ENCODE measurements at places on chromosomes 5 and 9.
A peak's percentile ranks its signal among the peaks of the same experiment; 100 is the strongest.

DNA sequence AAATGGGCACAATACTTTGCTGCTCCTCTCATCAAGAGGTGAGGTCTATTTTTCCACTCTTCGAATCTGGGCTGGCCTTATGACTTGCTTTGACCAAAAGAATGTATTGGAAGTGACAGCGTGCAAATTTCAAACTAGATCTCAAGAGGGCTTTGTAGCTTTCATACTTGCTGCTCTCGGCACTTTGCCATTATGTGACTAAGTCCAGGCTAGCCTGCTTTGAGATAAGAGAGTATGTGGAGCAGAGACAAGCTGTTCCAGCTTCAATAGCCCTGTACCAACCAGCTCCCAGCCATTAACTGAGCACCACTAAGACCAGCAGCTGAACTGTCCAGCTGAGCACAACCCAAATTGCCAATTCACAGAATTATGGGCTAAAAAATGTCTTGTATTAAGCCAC, 124.6 kb downstream of the ACER2 start:
- H3K4me1 ChIP-seq = no peaks in the 10 kb centered on the region
- H3K4me3 ChIP-seq = no peak overlapping the region
- no peak overlapping the region for H3K27ac ChIP-seq
- no peak for DNase-seq

DNA sequence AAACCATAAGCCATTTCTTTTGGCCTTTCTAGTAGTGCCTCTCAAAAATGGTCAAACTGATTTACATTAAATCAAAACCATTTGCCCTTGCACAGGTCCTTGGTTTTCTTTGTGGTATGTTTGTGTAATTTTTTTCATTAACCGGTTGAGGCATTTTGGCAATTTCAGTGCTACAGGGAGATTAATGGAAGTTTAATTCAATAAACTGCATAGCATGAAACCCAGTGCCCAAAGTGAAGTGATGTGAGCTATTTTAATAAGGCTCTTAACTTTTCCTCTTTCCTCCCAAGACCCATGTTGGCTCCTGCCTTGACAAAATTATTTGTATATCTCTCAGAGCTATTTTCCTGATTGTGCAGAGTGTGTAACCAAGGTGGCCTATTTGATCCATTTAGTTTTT, 326.2 kb upstream of the SEMA6A start:
- no peak overlapping the region for H3K4me3 ChIP-seq
- H3K4me1 ChIP-seq = no peaks in the 10 kb centered on the region
- no peak for DNase-seq
- no peaks in the 10 kb centered on the region for H3K27me3 ChIP-seq
- no peaks in the 10 kb centered on the region for H3K36me3 ChIP-seq

DNA sequence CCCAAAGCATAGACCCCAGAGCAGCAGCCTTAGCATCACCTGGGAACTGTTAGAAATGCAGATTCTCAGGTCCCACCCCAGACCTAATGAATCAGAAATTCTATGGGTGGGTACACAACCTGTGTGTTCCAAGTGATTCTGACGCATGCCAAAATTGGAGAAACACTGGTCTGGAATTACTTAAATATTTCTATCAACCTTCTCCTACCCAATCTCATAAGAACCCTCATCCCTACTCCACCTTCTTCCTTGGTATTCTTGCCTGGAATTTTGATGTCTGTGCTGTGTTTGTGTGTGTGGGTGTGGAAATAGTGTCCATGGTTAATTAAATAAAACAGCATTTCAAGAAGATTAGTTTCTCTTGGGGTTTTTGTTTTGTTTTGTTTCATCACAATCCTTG, 111.8 kb downstream of the CEMIP2 start:
- peaks cover 33% of the 10 kb centered on the region for H3K4me1 ChIP-seq
- H3K27ac ChIP-seq = no peak overlapping the region
- DNase-seq = no peak

GRCh38 chr5:113056988-113057387, 80.4 kb downstream of the DCP2 start:
- no peaks in the 10 kb centered on the region for H3K27me3 ChIP-seq
- H3K4me3 ChIP-seq = no peak overlapping the region
- no peaks in the 10 kb centered on the region for H3K36me3 ChIP-seq
- peaks cover 6% of the 10 kb centered on the region for H3K4me1 ChIP-seq
- H3K27ac ChIP-seq = no peak overlapping the region

- no peak overlapping the region for H3K27ac ChIP-seq
- no peaks in the 10 kb centered on the region for H3K36me3 ChIP-seq
- DNase-seq = no peak
- H3K4me3 ChIP-seq = no peak overlapping the region
- H3K4me1 ChIP-seq = no peaks in the 10 kb centered on the region
These were observed 121.9 kb upstream of the CXCL14 start for GRCh38 chr5:135700731-135701130.

DNA sequence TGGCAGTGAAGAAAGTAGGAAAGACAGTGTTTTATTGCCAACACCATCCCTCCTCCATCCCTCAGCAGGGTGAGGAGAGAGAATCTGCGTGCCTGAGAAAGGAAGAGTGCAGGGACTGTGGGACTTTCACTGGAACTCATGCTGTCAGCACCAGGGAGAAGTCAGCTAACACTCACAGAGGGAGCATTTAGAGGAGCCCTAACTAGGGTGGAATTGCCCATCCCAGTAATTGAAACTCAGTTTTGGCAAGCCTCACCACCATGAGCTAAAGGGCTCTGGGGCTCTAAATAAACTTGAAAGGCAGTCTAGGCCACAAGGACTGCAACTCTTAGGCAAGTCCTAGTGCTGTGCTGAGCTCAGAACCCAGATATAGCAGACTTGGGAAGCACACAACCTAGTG, 622.3 kb downstream of the SEMA5A start:
- no peaks in the 10 kb centered on the region for H3K27me3 ChIP-seq
- H3K36me3 ChIP-seq = peaks cover 16% of the 10 kb centered on the region
- H3K4me3 ChIP-seq = no peak overlapping the region
- no peak for DNase-seq

DNA sequence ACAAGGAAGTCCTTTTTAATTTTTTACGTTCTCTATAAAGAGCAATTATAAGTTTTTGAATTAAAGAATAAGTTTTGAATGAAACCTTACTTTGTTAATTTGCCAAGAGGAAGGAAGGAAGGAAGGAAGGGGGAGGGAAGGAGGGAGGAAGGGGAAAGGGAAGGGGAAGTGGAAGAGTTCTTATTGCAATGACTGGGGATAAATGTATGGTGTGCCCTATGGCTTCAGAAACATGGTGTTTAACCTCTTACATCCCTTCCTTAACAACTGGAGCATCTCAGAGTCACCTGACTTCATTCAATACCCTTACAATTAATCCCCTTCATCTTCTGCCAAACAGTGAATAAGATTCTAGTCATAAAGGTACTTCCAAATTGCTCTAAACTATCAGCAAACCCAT, 16.0 kb downstream of the CEMIP2 start:
- peaks cover 9% of the 10 kb centered on the region for H3K36me3 ChIP-seq
- peaks cover 44% of the 10 kb centered on the region for H3K4me1 ChIP-seq
- no peak for DNase-seq
- no peak overlapping the region for H3K4me3 ChIP-seq

GRCh38 chr5:1799110-1799601, 481 bp downstream of the MRPL36 start:
- peaks cover 15% of the 10 kb centered on the region for H3K36me3 ChIP-seq
- peak overlapping the region; percentile 99 for H3K4me3 ChIP-seq
- H3K27me3 ChIP-seq = no peaks in the 10 kb centered on the region
- peak overlapping the region; percentile 83 for H3K27ac ChIP-seq
- peaks cover 48% of the 10 kb centered on the region for H3K4me1 ChIP-seq

- H3K36me3 ChIP-seq = no peaks in the 10 kb centered on the region
- peak within 1 kb of the TSS; percentile 90 for H3K4me3 ChIP-seq
- peaks cover 33% of the 10 kb centered on the region for H3K4me1 ChIP-seq
- peak; percentile 96 for DNase-seq
- H3K27me3 ChIP-seq = no peaks in the 10 kb centered on the region
These were observed at the start of gene SPAG8 for GRCh38 chr9:35812025-35812602. Gene SPAG8 (minus strand): TSS chr9:35812262. CDS start chr9:35812147, 115 bp downstream.

GRCh38 chr5:75668977-75669689, 48.1 kb downstream of the POC5 start:
- H3K36me3 ChIP-seq = peaks cover 7% of the 10 kb centered on the region
- DNase-seq = peak; percentile 82
- peak overlapping the region; percentile 93 for H3K27ac ChIP-seq
- peak overlapping the region; percentile 93 for H3K4me3 ChIP-seq

- no peaks in the 10 kb centered on the region for H3K27me3 ChIP-seq
- H3K27ac ChIP-seq = peak overlapping the region; percentile 96
- peak overlapping the region; percentile 77 for H3K4me3 ChIP-seq
- peak; percentile 88 for DNase-seq
- H3K36me3 ChIP-seq = peaks cover 6% of the 10 kb centered on the region
- H3K4me1 ChIP-seq = peaks cover 56% of the 10 kb centered on the region
These were observed 14.8 kb upstream of the CEMIP2 start for GRCh38 chr9:71783120-71783523.

DNA sequence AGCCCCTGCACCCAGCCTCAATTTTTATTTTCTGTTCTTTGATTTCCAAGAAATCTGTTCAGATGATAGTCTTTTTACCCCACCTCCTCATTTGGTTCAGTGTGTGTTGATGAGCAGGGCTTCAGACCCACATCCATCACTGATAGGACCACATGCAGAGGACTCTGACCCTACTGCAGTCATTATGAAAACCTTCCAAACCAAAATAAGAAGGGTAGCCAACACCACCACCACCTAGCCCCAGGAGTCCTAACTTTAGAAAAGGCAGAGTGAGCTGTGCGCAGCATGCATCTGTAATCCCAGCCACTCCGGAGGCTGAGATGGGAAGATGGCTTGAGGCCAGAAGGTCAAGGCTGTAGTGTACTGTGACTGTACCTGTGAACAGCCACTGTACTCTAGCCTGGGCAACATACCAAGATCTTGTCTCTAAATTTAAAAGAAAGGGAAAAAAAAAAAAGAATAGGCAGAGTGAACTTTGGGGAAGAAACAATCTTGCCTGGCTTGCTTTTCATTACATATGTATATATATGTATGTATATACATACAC, 13.0 kb downstream of the CDKN2AIPNL start:
- no peak overlapping the region for H3K27ac ChIP-seq
- H3K27me3 ChIP-seq = no peaks in the 10 kb centered on the region
- no peak overlapping the region for H3K4me3 ChIP-seq
- DNase-seq = no peak

DNA sequence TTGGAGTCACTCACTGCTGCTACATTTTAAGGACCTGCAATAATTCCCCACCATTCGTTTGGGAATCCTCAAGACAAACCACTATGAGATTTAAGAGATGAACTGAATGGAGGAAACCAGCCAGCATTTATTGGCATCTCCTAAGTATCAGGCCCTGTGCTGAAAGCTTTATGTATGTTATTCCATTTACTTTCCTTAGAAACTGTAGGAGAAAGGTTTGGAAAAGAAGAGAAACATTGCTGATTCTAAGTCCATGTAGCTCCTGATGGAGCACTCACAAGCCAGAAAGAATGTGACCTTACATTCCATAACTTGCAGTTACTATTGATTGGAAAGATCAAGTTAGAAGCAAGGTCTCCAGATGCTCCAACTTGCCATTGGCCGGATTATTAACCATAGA, 267.4 kb downstream of the GAS1 start:
- DNase-seq = no peak
- peaks cover 7% of the 10 kb centered on the region for H3K27me3 ChIP-seq
- no peak overlapping the region for H3K27ac ChIP-seq
- H3K36me3 ChIP-seq = no peaks in the 10 kb centered on the region
- no peaks in the 10 kb centered on the region for H3K4me1 ChIP-seq

DNA sequence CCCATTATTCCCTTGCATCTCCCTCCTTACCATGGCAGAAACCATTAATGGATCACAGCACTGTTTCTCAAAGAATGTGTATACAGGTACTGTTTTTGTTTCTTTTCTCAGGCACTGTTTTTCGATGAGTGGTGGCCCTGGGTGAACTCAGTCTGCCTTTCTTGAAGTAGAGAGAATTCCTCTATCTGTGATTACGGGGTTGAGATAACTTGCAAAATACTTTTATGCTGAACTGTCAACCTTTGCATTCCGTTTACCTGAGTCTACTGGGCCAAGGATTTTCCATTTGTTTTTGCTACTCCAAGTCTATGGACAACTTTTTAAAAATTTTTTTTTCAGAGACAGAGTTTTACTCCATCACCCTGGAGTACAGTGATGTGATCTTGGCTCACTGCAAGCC, 82.7 kb upstream of the CLINT1 start:
- no peak overlapping the region for H3K27ac ChIP-seq
- H3K36me3 ChIP-seq = no peaks in the 10 kb centered on the region
- DNase-seq = no peak
- H3K4me3 ChIP-seq = no peak overlapping the region
- H3K27me3 ChIP-seq = peaks cover 2% of the 10 kb centered on the region
- H3K4me1 ChIP-seq = no peaks in the 10 kb centered on the region

DNA sequence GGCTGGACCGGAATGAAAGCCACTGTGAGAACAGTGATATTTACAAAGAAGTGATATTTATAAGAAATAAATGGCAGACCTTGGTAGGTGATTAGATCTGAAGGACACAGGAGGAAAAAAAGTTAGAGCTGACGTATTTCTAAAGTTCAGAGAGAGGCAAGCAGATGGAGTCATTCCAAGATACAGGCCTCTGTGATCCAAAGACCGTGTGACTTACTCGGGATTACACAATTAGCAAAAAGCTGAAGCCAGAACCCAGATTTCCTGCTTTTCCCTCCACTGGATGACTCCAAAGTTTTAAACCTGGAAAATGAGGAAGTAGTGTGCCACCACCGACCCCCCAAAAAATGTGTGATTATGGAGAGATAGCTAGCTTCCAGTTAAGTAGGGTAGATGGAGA, 3.1 kb upstream of the DOCK8 start:
- no peak overlapping the region for H3K4me3 ChIP-seq
- peaks cover 8% of the 10 kb centered on the region for H3K4me1 ChIP-seq

DNA sequence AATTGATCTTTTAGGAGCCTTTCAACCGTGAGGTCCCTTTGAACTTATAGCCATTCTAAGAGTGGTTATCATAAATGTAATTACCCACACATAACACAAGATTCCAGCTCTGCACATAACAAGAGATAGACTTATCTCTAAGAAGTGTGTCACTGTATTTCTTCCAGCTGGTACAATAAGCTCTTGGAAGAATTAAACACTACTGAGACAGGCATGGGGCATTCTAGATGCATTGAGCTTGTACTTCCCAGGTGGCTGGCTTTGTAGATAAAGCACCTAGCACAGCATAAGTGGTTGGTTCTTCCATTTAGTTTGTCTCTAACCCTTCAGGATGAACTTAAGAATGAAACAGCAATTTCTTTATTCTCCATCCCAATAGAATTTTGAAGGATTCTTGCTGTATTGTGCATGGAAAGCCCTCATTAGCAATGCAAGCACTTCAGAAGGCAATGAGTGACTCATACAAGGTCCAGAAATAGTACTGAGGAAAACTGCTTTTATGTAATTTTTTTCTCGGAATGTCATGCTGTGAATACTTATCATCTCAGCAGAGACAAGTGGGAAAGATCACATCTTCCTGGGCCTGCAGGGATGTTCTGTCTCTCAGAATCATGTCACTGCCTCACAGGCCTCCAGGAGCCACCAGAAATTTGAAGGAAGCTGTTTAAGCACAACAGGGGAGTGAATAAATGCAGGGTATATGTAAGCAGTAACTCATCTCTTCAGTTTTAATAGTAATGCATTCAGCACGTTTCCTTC, 91.1 kb upstream of the CD180 start:
- H3K4me3 ChIP-seq = no peak overlapping the region
- no peak for DNase-seq
- no peaks in the 10 kb centered on the region for H3K36me3 ChIP-seq
- no peaks in the 10 kb centered on the region for H3K27me3 ChIP-seq
